ENCODE measurements at places on chromosomes 7 and 10.
A peak's percentile ranks its signal among the peaks of the same experiment; 100 is the strongest.

GRCh38 chr10:124605001-124605370 is 139.2 kb downstream of the FAM53B start:
- no peak for DNase-seq

DNA sequence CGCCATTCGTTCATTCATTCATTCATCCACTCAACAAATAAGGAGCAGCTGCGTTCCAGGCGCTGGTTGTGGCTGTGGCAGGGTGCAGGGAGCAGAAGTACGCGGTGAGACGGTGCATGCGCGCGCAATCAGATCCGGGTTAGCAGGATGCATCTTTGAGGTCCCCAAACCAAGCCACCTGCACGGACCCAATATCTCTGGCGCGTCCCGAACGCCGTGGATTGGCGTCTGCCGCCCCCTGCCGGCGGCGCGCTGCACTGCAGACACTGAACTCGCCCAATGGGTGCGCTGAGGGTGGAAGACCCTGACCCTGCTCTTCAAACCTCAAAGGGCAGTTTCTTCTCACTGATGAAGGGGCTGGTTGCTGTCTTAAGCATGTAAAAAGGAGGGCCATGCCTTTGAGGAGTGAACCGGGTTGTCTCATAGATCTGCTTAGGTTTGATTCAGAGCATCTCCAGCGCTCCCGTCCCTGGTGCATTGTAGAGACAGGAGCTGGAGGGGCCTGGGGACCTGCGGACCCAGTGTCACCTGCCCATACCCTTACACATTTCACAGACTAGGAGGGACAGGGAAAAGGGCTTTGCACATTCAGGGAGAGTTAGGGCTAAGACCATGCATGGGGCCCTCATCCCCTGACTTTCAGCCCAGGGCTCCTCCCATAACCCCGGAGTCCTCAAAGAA is 102.5 kb downstream of the RAMP3 start:
- DNase-seq = peak; percentile 90

DNA sequence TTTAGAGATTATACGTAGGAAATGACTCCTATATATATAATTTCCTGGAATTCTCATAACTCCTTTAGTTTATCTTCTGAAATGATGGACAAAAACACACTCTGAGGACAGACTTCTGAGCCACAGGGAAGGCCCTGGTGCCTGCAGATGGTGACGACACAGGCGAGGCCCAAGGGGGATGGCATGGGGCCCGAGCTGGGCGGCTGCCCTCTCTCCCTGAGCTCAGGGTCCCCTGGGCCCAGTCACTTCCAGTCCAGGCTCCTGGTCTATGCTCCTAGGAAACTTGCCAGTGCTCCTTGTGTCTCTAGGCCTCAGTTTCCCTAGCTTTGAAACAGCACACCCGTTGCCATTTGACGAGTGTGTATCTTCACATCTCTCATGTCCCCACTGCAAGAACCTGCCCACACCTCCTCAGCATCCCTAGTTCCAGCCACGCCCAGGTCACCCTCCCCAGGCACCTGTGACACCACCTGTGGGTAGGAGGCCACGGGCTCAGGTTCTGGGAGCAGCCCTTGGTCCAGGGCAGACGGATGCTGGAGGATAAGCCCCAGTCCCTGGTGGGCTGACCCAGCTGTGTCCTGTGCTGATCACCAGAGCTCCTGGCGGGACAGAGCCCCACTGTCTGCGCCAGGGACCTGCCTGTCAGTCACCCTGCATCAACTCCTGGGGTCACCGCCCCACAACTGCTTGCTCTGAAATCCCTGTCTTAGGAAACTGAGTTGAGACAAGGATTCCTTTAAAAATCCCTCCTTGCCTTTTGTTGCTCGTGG is 23.4 kb upstream of the SHH start:
- no peak for DNase-seq

DNA sequence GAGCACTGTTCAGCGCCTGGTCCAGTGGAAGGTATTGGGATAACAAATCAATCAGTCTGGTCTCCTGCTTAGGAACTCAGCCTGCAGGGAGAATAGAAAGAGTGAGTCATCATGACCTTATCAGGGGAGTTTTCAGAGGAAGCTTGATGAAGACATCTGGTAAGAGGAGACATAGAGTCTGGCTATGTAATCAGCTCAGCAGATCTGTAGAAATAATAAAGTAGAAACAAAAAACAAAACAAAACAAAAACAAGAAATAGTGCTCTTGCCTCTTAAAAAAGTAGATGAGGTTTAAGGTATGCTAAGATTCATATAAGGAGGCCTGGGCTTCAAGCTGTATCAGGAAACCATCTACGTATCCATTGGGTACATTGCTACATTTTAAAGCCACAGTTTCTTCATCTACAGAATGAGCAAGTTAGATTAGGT is 14.4 kb downstream of the TAS2R41 start:
- DNase-seq = no peak

DNA sequence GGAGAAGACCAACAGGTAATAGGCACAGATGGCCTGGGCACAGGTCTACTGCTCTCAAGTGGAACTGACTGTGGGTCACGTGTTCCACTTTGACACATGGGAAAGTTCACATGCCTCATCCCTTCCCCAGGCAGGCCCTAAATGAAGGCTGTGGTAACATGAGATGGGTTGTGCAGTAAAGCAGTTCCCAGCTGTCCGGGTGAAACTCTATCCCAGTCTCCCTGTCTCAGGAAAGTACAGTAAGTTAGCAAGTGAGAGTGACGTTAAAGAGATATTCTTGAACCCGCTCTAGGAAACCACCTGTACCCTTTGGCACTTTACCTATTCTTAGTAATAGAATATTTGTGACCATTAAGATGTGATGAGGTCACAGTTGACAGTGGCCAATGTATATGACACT is 343.7 kb upstream of the AOAH start:
- DNase-seq = no peak

DNA sequence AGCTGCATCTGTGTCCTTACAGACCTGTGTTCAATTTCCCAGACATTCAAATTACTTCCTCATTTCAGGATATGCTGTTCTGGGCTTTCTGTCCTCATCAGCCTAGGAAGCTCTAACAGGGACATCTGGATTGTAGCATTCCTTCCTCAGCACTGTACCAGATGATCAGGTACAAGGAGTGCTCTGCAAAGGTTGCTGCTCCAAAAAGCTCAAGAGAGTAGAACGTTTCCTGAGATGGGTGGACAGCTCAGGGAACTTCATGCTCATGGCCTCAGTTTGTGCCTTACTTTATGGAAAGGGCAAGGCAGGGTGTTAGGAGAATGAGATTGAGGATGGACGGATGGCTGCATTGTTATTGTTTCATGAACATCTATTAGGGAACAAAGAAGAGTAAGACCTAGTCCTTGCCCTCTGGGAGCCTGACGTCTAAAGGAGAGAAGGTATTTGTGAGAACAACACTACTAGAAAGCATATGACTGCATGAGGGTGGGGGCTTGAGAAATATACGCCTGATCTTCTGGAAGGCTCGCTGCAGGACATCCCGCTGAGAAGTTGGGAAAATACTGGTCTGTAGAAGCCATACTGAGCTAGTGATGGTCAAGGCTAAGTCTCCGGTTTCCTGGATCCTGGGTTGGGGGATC is 10.5 kb upstream of the ZNF212 start:
- no peak for DNase-seq

- no peak for DNase-seq
Observed at GRCh38 chr7:128323459-128324367, 20.0 kb downstream of the RBM28 start.

GRCh38 chr10:110803830-110804338 is 67.8 kb upstream of the PDCD4 start:
- peak; percentile 65 for DNase-seq

- no peak for DNase-seq
Observed at GRCh38 chr7:81029511-81029910, 110.7 kb upstream of the SEMA3C start.

GRCh38 chr10:95742485-95742884 is 13.5 kb upstream of the ENTPD1 start:
- no peak for DNase-seq

GRCh38 chr10:113905756-113906155 is 51.3 kb downstream of the NHLRC2 start:
- no peak for DNase-seq

DNA sequence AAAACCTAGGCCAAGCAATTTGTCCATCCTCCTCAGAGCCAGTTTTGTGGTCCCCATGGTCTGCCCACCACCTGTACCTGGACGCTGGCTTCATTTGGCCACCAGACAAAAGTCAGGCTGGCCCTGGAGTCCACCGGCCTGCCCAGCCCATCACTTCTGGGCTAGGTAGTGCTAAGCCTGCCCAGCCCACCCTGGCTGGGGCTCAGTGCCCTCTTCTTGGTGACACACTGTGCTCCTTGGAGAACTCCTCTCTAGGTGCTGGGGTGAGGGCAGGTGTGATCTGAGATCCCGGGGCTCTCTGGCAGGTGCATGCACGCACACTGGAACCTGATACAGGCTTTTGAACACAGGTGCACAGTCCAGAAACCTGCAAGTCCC is 1.1 kb downstream of the AIFM2 start:
- DNase-seq = no peak

GRCh38 chr10:79979976-79980687 is 31.2 kb upstream of the SFTPD start:
- DNase-seq = no peak

- no peak for DNase-seq
Observed at GRCh38 chr10:58577437-58577777, 64.7 kb downstream of the BICC1 start.

- no peak for DNase-seq
Observed at GRCh38 chr10:62011558-62011957, 110.1 kb downstream of the ARID5B start.

- DNase-seq = no peak
Observed at GRCh38 chr7:47387506-47387905, 194.4 kb downstream of the TNS3 start.

DNA sequence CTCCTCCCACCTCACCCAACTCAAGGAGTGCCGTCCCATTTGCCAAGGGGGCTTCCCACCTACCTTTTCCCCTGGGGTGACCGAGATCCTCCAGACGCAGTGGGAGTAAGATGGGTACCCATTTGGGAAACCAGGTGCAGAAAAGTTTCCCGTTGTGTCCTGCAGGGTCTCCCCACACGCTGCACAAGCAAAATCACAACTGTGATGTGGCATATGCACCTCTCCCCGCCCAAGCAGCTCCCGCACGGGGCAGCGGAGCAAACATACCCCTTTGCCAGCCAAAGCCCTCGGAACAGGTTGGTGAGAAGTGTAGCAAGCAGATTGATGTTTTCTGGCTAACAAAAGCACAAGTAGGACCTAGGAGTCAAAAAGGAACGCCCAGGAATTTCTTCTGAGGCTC is 51.5 kb upstream of the OPALIN start:
- DNase-seq = no peak

All from iPS-NIHi11 (cell line).